Activated CD4-positive, alpha-beta memory T cell treated with anti-CD3 and anti-CD28 coated beads for 36 hours (primary cell): ENCODE measurements at places on chromosomes 2 and 18. TPM values are rescaled to one million over a fixed set of nuclear protein-coding genes. Genes with fewer than 3 reads are reported as not detected.

The FAP gene
- total RNA-seq = not detected

The ACVR1C gene
- total RNA-seq = 2.0 TPM

The CDH20 gene
- 0.10 TPM for total RNA-seq

The IMPA2 gene
- 20.3 TPM for total RNA-seq

The TDRD15 gene
- not detected for total RNA-seq

The NLRC4 gene
- total RNA-seq = 0.33 TPM

DNA sequence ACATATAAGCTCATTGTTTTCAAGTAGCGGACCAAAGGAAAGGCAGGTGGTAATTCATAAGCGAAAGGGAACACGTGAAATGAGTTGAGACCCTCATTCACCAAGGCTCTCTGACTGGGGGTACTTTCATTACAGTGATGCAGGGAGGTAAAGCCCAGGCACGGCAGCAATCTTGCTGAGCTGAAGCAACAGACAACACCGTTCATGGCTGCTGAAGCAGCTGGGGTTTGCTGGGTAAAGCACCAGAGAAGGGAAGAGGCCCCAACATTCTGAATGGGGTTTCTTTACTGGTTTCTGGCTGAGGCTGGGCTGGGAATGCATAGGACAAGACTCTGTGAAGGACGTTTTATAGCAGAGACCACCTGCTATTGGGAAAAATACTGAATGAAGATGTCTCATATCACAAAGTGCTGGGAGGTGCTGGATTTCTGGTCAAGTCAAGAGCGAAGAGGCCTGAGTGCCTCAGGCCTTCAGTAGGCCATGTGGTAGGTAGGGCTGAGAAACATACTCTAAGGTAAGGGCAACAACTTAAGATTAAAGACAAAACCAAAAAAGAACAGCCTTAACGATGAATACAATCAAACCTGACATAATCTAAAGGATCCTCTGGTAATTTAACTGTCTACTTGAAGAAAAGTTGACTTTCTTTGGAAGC is 324.7 kb upstream of the PIK3C3 start:
- DNase-seq = no peak

GRCh38 chr18:77061946-77062517 is 70.6 kb downstream of the MBP start:
- DNase-seq = peak; percentile 62

- no peak for DNase-seq
Measured at GRCh38 chr2:158184556-158185343, 83.1 kb downstream of the UPP2 start.

DNA sequence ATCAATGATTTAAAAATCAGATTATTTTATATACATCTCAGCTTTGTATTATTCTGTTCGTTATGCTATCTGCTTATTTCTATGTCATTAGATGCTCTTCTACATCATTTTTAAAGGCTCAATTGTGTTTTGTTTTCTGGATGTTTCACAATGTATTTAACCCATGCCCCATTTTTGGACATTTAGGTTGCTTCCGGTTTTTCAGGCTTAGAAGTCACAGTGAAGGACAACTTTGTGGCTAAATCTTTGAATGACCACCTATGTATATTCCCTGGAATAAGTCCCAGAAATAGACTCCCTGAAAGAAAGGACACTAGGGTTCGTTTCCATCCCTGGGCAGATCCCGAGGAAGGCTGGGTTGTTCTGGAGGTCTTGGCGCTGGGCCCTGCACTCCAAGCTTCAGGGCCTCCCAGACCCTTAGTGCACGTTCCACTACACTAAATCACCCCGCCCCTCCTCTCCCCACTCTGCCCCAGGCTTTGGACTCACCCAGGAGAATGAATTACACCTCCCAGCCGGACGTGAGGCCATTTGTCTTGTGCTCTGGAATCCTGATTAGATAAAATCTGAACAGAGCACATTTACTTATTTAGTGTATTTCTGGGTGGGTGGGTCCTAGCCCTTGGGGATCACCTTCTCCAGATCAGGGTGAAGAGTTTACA is 188.2 kb downstream of the ZFP36L2 start:
- no peak for DNase-seq

DNA sequence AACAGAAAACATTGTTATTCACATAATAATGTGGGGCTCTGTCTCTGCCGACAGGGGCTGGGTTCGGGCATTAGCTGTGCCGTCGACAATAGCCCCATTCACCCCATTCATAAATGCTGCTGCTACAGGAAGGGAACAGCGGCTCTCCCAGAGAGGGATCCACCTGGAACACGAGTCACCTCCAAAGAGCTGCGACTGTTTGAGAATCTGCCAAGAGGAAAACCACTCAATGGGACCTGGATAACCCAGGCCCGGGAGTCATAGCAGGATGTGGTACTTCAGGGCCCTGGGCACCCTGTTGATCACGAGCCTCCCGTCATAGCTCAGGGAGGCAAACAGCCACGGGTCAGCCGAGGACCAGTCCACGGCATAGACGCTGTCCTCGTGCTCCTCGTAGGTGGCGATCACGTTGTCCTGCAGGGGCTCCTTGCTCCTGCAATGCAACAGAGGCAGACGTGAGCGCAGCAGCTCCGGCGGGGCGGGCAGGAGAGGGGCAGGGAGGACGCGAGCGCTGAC is 188.5 kb downstream of the EIPR1 start:
- no peak for DNase-seq

DNA sequence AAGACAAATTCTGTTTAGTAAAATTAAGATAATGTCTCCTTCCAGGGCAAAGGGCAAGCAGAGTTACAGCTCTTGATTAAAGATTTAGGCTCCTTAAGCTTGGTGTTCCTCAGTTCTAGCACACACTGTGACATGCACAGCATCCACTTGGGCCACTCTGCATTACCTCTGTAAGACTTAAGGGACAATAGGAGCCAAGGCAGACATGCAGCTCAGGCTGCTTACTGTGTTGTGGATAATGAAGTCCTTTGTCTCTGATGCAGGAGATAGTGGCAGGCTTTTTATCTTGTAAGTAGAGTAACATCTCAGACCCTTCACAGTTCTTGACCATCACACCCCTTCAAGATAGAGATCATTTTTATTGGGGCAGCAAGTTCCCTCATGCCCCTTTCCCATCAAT is 31.2 kb downstream of the RBM45 start:
- DNase-seq = no peak

GRCh38 chr2:191540681-191541080 is 137.3 kb upstream of the NABP1 start:
- no peak for DNase-seq

GRCh38 chr18:23682472-23682871 is 6.8 kb upstream of the LAMA3 start:
- DNase-seq = no peak

DNA sequence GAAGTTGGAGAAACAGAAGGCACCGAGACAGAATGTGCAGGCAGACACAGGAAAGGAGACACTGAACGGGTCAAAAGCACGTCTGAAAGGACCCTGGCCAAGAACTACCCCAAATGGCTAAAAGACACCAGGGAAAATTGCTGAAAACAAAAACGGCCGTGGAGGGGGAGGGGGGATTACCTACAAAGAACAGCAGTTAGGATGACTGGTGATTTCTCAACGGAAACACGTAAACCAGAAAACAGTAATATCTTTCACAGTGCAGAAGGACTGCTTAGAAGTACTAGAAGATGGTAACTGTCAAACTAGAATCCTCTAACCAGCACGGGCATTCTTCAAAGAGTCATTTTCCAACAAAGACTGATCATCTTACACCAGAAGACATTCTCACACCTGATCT is 142.6 kb downstream of the HDAC4 start:
- peak; percentile 75 for DNase-seq

GRCh38 chr2:215699700-215700538 is 264.1 kb upstream of the FN1 start:
- no peak for DNase-seq
